ENCODE measurements at places on chromosomes 2 and 18.

GRCh38 chr2:207483477-207483876, 46.3 kb upstream of the CREB1 start:
- DNase-seq, result no peak

DNA sequence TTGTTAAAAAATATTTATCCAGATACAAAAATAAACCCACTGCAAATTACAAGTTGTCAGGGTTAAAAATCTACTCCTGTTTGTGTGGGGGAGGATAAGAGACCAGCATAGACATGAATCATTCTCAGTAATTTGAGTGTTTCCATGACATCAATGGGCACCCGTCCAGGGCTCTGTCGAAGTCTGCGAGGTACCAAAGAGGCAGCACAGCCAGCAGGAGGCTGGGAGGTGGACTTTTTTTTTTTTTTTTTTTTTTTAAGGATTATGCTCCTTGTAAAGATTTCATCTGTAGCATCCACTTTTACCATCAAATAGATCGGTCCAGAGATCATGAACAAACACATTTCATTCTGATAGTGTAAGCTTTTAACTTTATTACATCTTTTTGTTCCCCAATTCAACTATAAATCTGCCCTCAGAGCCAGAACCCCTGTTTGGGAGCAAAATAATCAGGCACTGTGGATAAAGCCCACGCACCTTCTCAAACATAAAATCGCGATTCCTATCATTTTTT, 182.0 kb downstream of the TCF4 start:
- DNase-seq, result no peak

DNA sequence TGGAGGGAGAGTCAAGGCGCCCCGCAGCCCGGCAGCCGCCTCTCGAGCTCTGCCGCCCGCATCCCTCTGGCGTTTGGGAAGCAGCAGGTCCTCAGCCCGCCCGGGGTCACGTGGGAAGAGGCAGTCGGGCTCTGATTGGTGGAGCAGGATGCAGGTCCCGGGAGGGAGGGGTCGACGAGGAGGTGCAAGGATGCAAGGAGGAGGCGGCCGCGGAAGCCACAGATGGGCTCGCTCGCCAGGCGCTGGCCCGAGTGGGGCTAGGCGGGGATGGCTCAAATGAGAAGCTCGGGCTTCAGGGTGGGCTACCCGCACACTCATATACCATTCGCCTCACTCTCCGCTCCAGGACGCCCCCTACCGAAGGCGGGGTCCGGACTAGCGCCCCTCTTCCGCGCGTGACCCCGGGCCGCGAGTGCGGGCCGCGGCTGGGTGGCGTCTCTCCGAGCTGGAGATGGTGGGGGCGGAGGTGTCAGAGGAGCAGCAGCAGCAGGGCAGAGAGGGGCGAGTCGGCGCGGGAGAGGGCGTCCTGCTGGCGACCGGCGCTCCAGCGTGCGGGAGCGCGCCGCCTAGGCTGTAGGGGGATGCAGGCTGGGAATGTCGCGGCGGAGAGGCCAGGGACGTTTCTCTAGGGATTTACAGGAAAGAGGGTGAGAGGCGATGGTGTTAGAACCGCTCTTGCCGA, at the start of gene TMEFF2:
TSS of gene TMEFF2 (minus strand) at position 68 of the 682 bp plus-strand sequence. CDS start 409 bp downstream, outside the sequence.
- no peak for DNase-seq

DNA sequence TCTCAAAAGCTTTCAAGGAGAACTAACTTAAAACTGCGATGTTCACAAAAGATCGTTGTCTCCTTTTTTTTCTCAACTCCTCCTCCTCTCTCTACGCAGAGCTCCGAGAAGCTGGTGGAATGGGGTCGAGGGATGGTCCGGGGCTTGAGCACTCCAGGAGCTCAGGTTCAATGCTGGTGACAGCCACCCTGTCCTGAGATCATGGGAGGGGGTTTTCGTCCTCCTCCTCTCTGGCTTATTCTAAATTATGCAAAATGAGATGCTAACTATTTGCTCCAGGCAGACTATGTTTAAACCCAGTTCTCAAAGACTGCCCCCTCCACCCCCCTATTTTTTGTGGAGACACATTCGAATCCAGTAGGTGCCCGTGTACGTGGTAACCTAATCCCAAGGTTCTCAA, 11.8 kb downstream of the TSHZ1 start:
- no peak for DNase-seq

GRCh38 chr2:126700677-126701076, 44.7 kb downstream of the GYPC start:
- DNase-seq, result no peak

DNA sequence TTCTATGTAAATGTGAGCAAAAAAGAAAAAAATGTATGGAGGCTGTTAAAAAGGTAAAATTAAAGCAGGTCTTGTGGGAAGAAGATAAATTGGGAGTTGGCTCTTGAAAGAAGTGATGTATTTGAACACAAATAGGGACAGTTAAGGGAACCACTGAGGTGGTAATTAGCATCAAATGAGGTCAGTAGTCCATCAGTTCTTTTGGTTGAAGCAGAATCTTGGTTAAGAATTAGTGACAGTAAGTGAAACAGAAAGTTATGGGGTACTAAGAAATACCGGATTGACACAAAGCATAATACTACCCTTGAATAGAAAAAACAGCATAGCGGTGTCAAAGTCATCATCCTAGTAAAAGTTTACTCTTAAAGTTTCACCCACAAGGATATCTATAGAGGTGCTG, 352.6 kb upstream of the VRK2 start:
- DNase-seq, result no peak

- DNase-seq, result no peak
Measured at GRCh38 chr2:67437114-67437513, 40.0 kb downstream of the ETAA1 start.

Measured in esophagus squamous epithelium (tissue), 5 donors.